ENCODE measurements at places on chromosomes 7 and 10.

DNA sequence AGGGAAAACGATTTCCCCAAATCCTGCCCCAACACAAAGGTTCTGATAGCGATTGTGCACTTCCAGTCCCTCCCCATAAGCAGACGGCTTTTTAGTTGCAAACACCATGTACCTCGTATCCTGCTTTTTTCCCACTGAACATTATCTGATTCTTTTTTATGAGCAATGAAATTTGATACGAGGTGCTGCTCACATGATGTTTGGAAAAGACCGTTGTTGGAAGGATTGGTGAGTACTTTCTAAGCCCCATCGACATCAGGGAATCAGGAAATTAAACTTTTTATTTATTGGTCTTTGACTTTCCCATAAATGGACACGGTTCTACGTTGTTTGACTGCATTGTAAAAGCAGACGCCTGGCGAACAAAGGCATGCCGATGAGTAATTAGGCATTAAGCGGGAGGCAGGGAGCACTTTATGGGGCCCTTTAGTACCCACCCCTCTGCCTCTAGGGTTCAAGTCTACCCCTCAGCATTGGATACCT is 49.4 kb downstream of the TEX36 start:
- DNase-seq = no peak

DNA sequence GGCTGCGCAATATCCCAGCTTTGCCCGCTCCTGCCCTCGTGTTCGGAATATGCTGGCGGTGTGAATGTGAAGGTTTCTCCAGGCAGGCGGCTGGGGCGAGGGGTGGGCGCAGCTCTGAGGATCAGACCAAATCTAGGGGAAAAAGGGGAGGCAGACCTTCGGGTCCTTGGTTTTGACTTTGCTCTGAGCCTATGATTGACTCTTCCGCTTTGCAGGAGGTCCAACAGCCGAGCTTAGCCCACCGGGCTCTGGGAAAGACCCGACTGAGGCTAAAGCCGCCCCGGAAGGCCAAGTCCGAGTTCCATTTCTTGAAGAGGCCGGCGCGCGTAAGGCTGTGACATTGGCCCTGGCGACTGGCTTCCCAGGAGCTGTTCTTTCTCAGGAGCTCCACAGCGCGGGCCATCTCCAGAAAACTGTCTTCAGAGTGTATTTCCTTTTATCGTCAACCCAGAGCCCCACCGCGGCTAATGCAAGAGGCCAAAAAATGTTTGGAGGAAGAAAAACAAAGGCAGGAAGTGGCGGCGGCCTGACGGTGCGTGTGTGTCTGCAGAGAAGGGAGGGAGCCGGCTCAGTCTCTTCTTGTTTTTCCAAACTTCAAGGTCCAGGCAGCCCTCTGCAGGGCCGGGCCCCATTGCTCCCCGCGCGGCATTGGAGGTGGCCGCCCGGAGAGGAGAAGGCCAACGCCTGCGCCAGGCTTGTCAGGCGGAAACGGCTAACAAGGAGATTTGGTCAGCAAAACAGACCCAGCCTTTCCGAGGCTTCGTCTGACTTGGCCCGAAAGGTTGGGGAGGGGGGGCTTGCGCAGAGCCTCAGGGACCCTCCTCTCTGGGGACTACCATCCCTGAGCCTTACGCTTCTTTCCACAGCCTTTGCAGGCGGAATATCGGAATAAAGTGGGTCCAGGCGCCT is 3.6 kb upstream of the HOXA11 start:
- DNase-seq = no peak

- no peak for DNase-seq
Measured at GRCh38 chr10:30114881-30115625, 55.7 kb upstream of the JCAD start.

DNA sequence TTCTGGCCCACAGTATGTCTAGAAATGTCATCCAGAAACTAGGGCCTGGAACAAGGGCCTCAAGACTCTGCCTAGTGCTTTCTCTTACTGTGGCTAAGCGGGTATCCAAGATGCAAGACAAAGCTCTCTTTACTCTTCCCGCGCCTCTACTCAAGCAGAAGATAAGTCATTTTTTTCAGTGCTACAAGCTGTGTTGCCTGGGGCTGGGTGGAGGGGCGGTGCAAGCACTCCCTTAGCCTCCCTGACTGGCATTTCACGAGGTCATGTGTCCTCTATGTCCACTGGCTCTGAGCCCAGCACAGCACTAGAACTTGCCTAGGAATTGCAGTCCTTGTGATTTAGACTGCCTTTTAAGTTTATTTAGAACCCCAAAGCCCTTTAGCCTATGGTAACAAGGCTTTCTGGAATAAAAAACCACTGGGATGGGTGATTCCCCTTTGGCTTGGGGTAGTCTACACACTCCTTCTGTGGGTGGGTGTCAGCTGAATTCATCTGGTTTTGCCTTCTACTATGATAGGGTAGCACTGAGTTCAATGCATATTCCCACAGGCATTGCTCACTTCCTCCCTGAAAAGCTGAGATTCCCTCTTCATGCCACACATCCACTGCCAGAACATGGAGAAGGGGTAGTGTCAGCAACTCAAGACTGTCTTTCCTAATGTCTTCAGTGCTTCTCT is 371.8 kb upstream of the KCND2 start:
- DNase-seq = no peak

DNA sequence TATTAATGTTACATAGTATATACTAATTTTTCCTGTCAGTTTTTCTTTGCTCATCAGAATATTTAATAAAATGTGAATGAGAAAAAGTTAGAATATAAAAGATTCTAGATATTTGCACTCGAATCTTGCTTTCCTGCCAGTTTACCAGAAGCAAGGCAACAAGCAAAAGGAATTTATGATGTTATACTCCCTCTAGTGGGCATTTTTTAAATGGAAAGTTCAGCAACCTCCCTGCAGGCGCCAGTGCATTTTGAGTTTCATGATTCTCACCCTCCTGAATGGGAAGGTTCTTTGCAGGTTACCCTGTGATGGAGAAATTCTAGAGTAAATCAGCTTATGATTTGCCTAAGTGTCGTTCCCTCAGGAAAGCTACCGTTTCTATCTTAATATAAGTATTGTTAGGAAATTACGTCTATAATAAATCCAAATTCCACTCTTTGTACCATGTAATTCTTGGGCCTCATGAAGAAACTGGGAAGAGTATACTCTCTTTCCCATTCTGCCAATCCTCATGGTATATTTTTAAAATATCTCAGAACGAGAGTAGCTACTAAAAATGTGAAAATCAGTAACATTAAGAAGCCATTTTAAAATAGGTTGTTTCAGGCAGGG is 350.0 kb downstream of the CRPPA start:
- no peak for DNase-seq

GRCh38 chr10:111984057-111984456 is 199.5 kb downstream of the GPAM start:
- no peak for DNase-seq

DNA sequence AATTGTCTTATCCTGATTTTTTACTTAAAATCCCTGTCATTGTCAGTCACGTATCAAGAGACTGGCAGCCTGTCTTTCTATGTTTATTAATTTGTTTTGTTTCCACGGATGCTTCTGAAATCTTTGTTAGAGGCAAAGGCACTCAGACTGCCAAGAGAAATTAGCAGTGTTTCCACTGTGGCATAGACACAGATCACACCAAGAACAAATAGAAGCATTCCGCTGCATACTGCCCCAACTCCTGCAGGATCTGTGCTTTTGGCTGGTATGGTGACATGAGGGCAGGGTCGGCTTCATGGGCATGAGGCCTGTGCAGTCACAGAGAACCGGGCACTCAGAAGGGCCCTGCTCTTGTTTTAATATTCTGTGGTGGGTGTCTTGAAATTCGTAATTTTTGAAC is 18.4 kb downstream of the CLDN12 start:
- no peak for DNase-seq

All from stimulated activated CD8-positive, alpha-beta memory T cell treated with anti-CD3 and anti-CD28 coated beads, Interleukin-7, amount 100 ng/mL, for 1 hour (primary cell).